ENCODE measurements at places on chromosomes 4 and X.

DNA sequence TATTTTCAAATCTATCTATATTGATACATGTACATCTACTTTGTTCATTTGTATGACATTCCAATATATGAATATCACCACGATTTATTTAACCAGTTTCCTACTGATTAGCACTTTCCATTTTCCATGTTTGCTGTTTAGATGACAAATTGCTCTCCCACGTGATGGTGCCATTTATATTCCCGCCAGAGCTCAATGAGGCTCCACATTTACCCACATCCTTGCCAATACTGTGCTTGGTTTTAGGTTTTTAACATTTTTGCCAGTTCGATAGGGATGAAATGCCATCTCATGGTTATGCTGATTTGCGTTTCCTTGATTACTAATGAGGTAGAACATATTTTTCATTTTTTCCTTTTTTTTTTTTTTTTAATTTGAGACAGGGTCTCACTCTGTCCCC lies 86.7 kb upstream of the TRIM2 start:
- DNase-seq = no peak

- DNase-seq = no peak
These were observed 62.6 kb downstream of the DGKK start for GRCh38 chrX:50407976-50408375.

GRCh38 chr4:120680647-120681228 lies 241.8 kb downstream of the PRDM5 start:
- no peak for DNase-seq

- DNase-seq = no peak
These were observed 151.1 kb upstream of the MAMLD1 start for GRCh38 chrX:150211988-150212387.

DNA sequence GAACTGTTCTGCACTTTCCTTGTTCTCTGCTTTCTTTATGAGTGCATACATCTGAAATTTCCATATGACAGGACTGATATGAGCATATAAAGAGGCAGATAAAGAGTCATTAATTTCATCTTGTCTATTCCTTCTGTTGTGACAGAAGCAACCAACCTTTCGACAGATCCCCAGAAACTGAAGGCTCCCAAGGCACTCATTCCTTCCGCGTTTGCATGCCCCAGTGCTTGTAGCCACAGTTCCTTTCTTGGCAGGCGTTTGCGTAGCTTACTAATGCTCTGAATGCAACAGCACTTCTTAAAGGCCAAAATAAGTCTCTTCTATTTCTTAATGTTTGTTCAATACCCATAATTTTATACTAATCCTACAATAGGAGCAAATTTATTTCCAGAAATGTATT lies 94.0 kb upstream of the TBL1X start:
- DNase-seq = no peak

DNA sequence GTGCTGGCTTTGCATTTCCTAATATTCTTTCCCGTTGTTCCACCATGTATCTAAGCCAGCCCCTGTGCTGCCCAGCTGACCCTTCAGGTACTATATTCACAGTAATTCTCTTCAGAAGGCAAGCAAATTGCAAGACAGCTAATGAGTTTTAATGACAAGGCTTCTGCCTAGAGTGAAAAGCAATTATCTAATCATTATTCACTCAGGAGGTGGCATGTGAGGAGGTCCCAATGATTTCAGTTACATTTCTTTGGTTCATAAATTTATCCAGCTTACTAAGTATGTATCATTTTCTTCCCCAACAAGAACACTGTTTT lies 123.0 kb downstream of the RASGEF1B start:
- DNase-seq = no peak

DNA sequence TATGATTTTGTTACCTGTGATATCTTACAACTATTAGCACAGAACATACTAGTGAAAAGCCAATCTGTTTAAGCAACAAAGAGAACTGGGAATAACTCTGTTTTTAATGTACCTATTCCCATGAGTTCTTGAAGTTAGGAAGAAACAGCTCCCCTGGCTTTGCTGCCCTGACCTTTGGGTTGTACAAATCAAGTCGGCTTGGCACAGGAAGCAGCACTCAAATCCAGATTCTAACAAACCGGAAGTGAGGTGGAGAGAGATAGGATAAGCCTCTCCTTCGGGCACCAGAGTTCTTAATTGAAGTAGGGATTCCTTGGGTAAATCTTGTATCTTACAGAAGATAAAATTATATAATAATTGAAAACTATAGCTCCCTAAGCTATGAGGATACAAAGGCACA lies 144.8 kb upstream of the CPEB2 start:
- no peak for DNase-seq

DNA sequence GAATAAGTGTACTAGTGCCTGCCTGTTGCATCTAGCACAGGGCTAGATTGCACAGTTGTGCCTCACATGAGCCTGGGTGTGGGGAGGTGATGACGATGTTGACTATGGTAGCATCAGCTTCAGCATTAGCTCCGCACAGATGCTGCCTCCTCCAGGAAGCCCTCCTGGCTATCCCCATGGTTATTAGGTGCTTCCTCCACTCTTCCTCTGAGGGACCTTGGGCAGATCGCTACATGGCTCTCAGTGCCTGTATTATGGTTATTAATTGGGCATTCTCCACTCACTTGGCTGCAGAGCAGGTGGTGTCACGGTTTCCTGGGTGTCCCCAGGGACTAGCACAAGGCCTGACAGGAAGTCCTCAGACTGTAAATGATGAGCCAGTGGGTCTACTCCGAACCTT lies 325.6 kb downstream of the ARHGAP10 start:
- no peak for DNase-seq

DNA sequence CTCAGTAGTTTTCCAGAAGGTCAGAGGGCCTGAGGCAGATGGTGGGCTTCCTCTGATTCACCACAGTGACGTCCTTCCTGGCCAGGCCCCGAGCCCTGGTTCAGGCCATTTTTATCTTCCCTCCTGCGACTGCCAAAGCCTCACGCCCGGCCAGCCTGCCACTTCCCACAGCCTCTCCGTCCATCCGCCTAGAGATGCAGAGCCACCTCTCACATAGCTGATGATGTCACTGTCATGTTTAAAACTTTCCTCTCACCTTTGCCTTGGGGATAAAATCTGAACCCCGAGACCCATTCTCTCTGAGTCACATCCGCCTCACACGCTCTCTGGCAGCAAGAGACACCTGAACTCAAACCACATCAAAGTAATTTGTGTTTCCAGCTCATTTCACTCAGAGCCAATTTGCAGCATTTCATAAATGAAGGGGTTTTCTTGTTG lies 175.3 kb downstream of the QDPR start:
- DNase-seq = no peak

DNA sequence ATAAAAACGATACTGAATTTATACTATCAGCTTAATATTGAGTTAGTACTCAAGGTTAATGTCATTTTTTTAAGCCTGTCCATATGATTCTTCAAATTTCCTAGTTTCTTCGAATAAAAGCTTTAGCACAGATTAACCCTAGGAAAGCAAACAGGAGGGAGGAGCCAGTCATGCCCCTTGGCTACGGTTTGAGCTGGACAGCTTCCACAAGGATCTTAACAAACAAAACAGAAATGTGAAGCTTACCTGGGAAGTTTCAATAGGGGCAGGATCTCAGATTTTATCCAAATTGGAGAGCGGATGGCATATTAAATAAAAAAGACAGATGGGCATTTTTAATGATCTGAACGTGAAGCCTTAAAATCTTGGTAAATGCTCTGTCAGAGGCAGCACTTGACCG lies 2.3 kb downstream of the NWD2 start:
- DNase-seq = no peak

DNA sequence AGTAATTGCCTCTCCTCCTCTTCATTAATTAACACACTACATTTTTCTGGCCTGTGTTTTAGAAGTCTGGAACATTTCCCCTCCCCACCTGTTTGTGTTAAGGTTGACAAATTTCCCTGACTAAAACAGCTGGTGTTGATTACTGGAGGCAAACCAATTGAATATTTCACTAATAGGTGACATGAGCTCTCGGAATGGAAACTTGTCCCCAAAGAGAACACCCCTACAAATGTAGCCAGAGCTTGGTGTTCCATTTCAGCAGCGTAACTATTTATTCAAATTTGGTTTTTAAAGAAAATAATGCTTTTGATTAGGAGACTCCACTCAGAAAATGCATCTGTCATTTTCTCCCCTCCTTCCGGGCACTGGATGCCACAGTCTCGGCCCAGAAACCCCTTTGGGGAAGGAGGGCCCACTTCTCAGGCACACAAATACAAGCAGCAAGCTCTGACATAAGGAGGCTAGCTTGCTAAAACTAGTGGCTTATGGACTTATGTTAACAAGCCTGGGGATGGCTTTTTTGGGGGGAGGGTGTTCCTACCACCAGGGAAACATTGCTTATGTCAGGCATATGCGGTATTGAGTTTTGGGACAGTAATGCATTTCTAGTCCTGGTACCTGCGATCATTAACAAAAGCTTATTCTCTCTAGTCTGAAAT lies 2.2 kb downstream of the RNF150 start:
- DNase-seq = no peak

DNA sequence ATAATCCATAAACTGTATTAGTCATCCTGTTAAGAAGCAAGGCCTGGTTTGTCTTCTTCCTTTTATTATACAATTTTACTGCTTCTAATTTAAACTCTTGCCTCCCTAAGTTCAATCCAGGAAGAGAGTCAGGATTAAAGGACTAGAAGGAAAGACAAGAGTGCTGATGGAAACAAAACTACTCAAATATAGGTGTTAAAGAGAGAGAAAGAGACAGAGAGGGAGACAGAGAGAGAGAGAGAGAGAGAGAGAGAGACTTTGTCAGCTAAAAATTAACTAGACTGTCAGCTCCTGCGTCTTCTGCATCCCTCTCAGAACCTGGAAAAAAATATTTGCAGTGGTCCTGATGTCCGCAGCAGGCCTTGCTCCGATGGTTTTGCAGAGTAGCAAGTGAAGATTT lies 13.5 kb upstream of the FGG start:
- DNase-seq = no peak

DNA sequence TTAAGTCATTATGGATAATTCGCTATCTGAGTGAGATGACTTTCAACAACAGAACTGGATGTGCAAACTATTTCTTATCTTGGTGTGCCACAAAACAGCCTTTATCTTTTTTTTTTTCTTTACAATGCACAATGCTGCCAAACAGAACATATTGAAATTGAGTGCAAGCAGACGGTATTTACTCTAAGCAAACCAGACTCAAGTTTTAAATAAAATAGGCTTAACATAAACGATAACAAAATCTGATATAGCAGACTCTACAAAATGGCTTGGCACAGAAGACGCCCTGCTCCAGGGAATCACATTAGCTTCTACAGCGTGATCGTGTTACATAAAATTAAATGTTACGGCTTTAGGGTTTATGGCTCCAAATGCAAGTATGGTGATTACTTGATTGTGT lies 9.6 kb upstream of the STK32B start:
- DNase-seq = no peak

DNA sequence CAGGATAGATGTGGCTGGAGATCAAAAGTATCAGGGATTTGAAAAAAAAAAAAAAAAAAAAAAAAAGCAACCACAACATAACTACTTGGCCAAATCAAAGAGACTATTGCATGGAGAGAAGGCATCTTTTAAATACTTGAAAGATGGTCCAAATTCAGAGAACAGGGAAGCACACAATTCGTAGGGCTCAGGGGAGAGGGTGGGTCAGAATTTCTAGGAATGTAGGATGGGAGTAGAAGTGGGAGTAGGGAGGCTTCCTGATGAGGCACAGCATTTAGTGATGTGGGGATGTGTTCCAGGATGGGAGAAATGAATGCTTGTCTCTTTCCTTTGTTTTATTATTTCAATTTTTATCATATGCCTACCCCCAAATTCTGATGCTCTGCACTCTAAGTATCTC lies 36.3 kb downstream of the RTL3 start:
- no peak for DNase-seq

DNA sequence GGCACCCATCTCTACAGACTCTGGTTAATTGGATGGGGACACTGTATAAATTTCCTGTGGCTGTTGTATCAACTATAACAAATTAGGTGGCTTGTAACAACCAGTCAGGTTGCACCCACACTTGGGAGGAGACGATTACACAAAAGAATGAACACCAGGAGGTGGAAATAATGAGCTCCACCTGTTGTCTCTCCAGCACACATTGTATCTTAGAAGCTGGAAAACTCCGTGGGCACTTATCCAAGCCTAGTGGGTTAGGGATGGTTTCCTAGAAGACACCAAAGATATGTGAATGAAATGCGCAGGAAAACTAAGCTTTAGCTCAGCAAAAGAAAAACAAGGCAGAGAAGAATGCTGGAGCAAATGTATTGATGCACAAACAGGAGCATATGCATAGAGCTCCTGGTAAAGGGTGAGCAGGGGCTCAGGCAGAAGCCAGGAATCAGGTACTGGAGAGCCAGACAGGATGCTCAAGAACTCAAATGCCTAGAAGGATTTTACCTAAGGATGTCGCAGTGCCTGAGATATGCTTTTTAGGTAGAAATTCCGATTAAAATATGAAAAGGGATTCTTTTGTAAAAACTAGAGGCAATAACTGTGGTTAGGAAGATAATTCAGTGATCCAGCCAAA lies 111.7 kb downstream of the GALNTL6 start:
- DNase-seq = no peak

GRCh38 chr4:3371033-3372001 lies 70.5 kb upstream of the HGFAC start:
- DNase-seq = no peak

DNA sequence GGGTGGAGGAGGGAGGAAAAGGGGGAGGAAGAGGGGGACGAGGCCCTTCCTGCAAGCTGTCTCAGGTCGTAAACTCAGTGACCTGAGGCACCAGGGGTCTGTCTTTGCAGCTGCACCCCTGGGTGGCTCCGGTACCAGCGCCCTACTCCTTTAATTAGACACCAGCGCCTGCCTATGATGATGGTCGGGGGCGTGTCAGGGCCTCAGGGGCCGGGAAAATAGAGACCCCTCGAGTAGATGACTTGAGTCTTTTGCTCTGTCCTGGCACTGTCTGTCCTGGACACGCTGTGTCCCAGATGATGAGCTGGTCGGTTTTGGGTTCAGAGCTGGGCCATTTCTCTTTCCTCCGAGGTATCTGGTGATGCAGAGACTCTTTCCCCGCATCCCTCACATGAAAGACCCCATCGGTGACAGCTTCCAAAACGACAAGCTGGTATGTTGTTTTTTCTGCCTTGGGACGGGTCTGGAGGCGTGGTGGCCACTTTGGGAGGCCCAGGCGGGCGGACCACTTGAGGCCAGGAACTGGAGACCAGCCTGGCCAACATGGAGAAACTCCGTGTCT lies 11.2 kb downstream of the SLC25A6 start:
- no peak for DNase-seq

DNA sequence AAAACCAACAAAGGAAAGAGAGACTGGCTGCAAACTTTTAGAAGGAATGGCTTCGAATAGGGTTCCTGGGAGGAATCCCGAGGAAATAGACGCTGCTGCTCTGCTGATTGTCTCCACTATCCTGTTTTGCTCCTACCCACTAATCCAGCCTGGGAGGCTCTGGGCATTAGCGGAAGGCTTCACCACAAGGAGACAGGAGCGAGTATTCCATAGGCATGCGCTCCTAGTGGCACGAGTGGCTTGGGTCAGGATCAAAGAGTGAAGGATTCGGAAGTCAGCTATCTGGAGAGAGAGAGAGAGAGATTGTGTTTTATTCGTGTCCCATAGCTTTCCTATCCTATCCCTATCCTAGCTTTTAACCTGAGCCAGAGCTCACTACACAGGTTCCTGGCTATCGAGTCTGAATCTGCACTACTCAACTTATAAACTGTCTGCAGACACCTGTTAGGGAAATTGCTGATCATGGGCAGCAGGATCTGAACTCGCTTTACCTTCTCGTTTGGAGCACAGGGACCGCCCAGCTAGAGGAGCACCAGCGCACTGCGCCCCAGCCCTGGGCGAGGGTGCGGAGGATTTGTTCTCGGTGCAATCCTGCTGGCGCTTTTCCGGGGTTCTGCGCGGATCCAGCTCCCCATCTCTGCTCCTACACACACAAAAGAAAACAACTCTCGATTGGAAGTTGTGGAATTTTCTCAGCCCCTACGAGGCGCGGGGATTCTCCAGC lies 740 bp upstream of the NPY2R start:
- no peak for DNase-seq

Data from cerebellum (tissue), 4 donors.